Lung (tissue), 17 donors: ENCODE measurements at places on chromosomes 7 and 10. TPM values are rescaled to one million over a fixed set of nuclear protein-coding genes. Genes with fewer than 3 reads are reported as not detected.

- DNase-seq, result peak; percentile 59
Measured at GRCh38 chr10:76336213-76336963, 905.0 kb downstream of the LRMDA start.

The CTTNBP2 gene
- polyA plus RNA-seq, result 0.63 TPM

The FGFR2 gene
- 11.4 TPM for polyA plus RNA-seq

DNA sequence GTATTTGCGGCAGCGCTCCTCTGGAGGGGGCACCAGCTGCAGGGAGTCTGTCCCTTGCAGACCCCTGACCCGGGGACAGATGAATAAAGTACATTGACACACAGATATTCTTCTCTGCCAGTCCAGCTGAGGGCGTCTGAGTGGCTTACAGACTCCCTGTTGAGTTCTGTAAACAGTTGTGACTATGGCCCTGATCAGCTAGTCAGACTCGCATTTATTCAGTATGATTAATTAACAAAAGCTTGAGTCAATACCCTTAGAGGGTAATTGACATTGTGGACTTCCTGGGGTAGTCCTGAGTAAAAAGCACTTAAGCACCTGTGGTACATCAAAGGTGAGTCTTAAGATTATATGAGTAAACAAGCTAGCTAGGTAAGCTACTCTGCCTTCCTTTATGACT, 21.0 kb downstream of the ANKRD30A start:
- DNase-seq, result no peak

The PDIA4 gene
- polyA plus RNA-seq, result 48.6 TPM

The DGKI gene
- polyA plus RNA-seq, result 0.14 TPM

DNA sequence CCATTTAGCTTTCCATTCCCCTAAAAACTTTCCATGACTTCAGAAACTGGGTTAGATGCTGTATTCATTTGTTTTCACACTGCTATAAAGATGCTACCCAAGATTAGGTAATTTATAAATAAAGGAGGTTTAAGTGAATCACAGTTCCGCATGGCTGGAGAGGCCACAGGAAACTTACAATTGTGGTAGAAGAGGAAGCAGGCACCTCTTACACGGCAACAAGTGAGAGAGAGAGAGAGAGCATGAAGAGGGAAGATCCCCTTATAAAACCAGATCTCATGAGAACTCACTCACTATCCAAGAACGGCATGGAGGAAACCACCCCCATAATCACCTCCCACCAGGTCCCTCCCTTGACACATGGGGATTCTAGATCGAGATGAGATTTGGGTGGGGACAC, 336.8 kb downstream of the TFEC start:
- DNase-seq, result no peak

The OPALIN gene
- polyA plus RNA-seq, result not detected

The PDK4 gene
- polyA plus RNA-seq, result 27.9 TPM

DNA sequence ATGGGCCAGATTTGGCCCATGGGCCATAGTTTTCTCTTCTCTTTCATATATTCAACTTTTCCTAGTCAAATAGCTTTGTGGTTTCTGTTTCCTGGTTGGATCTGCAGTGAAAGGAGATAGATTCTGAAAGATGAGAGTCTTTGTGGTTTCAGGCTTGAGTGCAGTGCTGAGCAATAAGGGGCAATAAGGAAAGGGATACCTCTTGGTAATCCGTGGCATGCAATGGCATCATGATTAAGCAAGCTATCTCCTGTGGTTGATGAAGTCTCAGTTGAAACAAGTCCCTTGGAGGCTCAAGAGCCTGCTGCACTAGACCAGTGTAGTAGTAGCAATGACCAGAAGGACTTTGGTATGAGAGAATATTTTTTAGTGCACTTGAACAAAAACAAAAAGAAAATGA, 187.7 kb upstream of the CNTNAP2 start:
- DNase-seq, result no peak

GRCh38 chr7:34130558-34131295, 225.4 kb downstream of the BMPER start:
- DNase-seq, result no peak

DNA sequence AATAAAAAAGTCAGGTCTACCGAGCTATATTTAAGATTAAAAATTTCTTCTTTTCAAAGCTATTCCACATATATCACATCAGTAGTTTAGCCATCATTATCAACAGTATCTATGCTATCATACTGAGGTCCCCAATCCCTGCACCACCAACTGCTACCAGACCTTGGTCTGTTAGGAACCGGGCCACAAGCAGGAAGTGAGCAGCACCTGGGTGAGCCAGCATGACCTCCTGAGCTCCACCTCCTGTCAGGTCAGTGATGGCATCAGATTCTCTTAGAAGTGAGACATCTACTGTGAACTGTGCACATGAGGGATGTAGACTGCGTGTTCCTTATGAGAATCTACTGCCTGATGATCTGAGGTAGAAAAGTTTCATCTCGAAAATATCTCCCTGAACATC, 632.1 kb upstream of the KCND2 start:
- DNase-seq, result no peak

The TMED4 gene
- polyA plus RNA-seq, result 52.5 TPM

The DLX6 gene
- polyA plus RNA-seq, result not detected

The MACC1 gene
- polyA plus RNA-seq, result 4.4 TPM
